NCI-H187 (cell line): ENCODE measurements at places on chromosomes 7 and 10.
A peak's percentile ranks its signal among the peaks of the same experiment; 100 is the strongest.

DNA sequence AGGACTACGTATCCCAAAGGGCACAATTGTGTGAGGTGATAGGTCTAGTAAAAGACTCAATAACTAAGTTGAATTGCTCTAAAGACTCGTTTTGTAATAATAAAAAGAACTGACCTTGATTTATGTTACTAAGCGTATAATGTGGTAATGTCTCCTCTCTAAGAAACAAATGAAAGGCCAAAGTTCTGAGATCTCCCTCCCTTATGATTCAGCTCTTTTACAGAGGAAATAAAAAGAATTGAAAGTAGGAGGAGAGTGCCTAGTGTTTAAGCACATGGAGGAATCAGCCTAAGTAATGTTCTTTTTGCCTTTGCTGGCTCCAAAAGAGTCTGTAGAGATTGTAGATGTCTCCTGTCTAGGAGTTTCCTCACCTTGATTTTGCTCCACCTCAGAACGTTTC is 98.0 kb downstream of the ARL4A start:
- no peak for DNase-seq

DNA sequence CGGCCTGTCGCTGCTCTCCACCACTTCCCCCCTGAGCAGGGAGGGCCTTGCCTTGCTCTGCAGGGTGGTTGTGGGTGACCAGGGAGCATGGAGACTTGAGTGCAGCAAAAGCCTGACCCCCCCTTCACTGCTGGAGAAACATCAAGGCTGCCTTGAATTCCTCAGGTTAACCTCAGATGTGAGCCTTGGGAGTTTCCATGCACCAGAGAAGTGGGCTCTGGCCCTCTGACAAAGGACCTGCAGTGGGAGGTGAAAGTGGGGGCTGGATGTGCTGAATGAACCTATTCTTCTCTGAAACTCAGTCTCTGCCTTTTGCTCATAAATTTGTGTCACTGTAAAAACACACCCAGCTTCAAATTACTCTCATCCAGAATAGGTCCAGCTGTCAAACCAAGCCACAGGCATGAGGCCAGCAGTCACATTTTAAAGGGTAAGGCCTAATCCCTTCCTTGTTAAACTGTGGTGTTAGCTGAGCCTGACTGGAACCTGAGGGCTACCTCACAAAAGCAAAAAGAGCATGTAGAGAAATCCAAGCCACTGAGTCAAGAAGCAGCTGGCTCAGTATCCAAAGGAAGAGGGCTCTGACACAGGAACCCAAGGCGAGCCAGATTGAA is 356.8 kb downstream of the CCSER2 start:
- no peak for DNase-seq

- DNase-seq, result no peak
These were observed 1054.4 kb downstream of the CNTNAP2 start for GRCh38 chr7:147171013-147171391.

GRCh38 chr7:131959106-131959812 is 402.8 kb upstream of the PODXL start:
- no peak for DNase-seq

- DNase-seq, result peak; percentile 16
These were observed 822 bp downstream of the SHOC2 start for GRCh38 chr10:110919971-110920881.

DNA sequence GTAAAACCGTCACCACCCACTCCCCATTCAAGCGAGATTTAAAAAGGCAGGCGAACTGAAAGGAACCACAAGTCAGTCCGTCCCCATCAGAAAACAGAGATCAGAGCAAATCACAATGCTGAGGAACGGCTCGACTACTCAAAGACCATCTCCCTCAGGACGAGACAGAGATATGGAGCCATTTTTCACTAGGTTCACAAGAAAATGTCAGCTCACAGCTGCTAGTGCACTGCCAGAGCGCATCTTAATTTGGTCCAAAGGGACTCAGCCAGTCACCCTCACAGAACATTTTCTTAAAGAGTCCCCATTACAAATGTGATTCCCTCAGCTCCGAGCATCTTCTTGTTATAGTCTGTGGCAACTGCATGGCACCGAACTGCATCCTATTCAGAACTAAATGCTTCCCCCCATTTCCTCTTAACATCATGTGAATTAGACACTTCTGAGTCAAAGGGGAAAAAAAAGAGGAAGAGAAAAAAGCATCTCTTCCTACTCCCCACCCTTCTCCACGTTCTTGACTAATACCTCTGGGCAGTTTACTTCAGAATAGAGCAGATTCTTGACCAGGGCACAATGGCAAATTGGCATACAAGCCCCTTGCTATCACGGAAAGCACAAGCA is 683.9 kb downstream of the MAGI2 start:
- no peak for DNase-seq

- no peak for DNase-seq
These were observed 337.9 kb upstream of the SORCS1 start for GRCh38 chr10:107502229-107502985.

DNA sequence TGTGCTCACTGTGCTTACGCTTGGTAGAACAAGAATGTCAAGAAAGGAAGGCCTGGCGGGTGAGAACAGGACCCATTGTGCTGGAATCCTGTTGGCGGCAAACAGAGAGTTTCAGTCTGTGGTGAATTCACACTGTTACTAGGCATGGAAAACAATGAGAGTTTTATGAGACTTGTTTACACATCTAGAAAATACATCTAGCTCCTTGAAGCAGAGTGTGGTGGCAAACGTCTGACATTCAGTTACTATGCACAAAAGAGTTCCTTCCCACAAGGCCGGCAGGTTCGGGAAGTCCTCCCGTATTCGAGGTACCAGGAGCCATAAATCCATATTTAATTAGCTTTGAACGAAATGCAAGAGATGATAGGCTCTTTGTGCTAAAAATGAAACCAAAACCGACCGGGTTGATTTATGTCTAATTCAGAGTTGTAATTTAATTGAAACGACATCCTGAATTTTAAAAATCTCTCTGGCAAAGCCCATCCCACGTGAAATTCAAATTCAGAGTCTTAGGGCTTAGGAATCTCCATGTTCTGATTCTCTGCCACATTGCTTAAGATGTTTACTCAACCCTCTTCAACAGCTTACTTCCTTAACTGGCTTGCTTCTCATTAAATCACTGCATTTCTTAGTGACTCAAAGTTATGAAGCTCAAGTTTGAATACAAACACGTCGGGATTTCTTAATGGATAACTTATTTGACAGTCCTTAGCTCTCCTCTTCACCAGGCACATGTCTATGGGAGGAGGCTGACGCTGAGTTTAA is 299.9 kb upstream of the PITRM1 start:
- no peak for DNase-seq

GRCh38 chr10:52542906-52543305 is 228.8 kb downstream of the DKK1 start:
- no peak for DNase-seq

- DNase-seq, result no peak
These were observed 931.7 kb upstream of the SORCS1 start for GRCh38 chr10:108095932-108096925.

DNA sequence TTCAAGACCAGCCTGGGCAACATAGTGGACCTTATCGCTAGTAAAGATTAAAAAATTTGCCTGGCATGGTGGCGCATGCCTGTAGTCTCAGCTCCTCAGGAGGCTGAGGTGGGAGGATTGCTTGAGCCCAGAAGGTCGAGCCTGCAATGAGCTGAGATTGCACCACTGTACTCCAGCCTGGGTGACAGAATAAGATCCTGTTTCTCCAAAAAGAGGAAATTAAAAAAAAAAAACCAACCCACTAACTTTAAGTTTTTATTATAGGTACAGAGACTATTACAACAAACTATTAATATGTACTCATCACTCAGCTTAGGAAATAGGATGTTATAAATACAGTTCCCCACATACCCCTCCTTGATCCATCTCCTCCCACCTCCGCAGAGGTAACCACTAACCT is 30.2 kb downstream of the DHTKD1 start:
- no peak for DNase-seq

- no peak for DNase-seq
These were observed 2.9 kb downstream of the AKR1D1 start for GRCh38 chr7:138079137-138079536.

GRCh38 chr10:80132299-80133139 is at the start of gene PLAC9:
Gene PLAC9, plus strand, starts transcription at chr10:80132730. Its CDS starts 33 bp downstream, at chr10:80132763.
- DNase-seq, result no peak

- DNase-seq, result no peak
These were observed 111.5 kb downstream of the CCNY start for GRCh38 chr10:35447693-35448407.

DNA sequence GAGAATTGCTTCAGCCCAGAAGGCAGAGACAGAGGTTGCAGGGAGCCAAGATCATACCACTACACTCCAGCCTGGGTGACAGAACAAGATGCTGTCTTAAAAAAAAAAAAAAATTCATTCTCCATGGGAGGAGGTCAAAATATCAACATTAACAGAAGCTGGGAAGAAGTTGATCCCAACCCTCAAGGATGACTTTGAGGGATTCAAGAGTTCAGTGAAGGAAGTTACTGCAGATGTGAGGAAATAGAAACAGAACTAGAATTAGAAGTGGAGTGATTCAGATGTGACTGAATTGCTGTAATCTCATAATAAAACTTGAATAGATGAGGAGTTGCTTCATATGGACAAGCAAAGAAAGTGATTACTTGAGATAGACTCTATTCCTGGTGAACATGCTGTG is 19.7 kb upstream of the RPEL1 start:
- no peak for DNase-seq

DNA sequence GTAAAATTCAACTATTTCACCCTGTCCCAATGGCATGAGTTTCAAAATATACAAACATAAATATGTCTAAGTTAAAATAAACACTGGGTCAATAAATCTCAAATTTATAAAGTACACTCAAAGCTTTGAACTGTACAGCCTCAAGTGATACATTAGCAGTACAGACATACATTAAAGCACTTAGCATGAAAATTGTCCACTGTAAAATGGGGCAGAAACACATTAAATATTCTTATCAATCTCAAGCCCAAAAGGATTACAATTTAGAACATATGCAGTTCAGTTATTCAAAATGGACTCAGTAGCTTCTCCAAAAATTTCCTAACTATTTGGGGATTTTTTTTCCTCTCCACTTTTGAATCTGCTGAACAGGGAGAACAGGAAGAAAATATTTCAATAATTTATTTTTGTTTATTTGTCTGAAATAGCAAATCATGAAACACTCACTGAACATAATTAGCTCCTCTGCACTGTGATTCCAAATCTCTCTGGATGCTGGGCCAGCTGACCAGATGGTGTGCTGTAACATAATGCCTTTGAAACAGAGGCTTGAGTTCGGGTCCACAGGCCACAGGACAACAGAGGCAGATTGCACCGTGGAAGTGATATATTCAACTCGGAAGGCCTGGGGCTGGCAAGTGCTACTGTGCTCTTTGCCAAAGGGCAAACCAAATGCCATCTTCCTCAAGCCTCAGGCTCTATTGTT is 248.9 kb upstream of the LRRN3 start:
- no peak for DNase-seq

GRCh38 chr7:43753271-43753810 is 5.1 kb upstream of the BLVRA start:
- no peak for DNase-seq

DNA sequence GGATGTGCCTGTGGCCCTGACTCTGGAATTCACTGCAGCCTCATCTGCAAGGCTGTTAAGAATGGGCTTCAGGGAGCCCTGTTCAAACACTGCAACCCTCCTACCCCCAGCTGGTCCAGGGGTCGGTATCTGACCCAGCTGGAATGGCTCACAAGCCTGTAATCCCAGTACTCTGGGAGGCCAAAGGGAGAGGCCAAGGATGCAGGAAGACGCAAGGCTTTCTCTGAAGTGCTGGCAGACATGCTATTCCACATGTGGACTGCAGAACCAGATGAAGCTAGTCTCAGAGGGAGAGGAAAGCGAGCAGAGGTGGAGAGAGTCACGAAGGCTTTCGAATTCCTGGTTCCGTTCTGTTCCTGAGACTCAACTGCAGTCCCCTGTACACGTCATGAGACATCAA is 45.0 kb downstream of the ESYT2 start:
- DNase-seq, result no peak

- DNase-seq, result no peak
These were observed 15.2 kb downstream of the WDR91 start for GRCh38 chr7:135195968-135196629.

DNA sequence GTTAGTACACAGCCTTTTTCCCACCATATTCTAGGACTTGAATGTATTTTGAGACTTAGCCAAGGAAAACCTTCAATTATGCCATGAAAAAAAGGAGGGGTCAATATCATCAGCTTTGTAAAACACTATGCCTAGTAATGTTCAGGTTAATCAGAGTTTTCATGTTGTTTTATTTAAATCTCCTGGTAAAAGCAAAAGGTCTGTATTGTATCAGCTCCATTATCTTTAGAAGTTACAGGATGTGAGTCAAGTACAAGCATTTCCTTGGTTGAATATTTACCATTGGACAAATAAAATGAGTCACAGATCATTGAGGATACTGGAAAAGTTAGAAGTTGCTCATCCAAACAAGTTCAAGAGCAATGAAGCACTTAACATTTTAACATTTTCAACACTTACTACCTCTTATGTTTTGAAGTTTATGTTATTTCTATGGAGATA is 89.9 kb upstream of the CAPZA2 start:
- no peak for DNase-seq

- DNase-seq, result no peak
These were observed 14.3 kb upstream of the ZMIZ1 start for GRCh38 chr10:79054203-79055099.

GRCh38 chr7:29620556-29620930 is 56.9 kb downstream of the PRR15 start:
- no peak for DNase-seq

DNA sequence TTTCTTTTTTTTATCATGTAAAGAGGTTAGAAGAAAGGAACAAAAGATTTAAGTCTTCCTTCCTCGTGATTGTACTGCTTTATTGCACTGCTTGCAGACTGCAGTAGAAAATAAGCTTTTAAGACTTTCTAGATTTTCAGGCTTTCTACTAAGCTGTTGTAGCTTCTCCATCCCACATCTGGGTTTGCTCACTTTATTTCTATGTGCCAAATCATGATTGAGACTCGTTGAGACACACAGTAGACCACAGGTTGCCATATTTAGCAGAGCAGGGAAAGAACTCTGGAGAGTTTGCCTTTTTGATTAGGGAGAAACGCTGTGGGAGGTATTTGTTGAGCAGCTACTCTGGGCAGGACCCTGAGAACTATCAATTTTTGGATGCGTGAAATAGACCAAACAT is 89.2 kb upstream of the BTBD16 start:
- no peak for DNase-seq

- DNase-seq, result no peak
These were observed 170.6 kb upstream of the LANCL2 start for GRCh38 chr7:55194522-55194921.

- no peak for DNase-seq
These were observed 49.2 kb downstream of the CUL2 start for GRCh38 chr10:35040760-35041501.

GRCh38 chr10:75210282-75211006 is at the start of gene VDAC2:
Gene VDAC2, plus strand, starts transcription at chr10:75210796. Its CDS starts 363 bp downstream, at chr10:75211159.
- peak; percentile 76 for DNase-seq

- no peak for DNase-seq
These were observed 20.0 kb downstream of the CUBN start for GRCh38 chr10:17109475-17110207.
